ENCODE measurements at places on chromosomes 5 and 9.

DNA sequence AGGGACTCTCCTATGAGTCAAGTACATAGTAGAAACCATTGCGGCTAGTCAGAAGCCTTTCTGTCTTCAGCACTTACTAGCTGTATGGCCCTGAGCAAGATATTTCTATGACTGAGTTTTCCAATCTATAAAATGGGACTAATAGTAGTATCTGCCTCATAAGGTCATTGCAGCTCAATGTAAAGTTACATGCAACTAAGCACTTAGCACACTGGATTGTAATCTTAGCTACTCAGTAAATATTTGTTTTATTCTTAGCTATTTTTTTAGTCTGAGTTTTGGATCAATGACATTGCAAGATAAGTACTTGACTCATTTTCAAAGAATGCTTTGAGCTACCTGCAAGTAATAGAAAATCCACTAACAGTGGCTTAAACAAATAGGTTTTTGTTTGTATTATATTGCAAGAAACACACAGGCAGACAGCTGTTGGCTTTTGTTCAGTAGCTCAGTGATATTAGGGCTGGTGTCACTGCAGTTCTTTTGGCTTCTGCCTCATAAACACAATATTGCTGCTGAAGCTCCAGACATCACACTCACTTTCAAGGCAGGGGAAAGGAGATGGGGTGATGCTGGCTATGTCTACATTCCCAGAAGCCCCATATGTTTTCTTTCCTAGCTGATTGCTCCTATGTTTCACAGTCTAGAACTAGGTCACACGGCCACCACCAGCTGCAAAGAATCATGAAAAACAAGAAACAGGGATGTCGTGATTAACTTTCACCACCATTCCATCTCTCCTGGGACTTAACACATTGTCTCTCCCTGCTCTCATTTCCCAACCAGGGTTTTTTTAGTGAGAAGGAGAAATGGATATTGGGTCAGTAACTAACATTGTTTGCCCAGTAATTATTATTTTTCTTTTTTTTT is 26.9 kb upstream of the FAT2 start:
- DNase-seq, result no peak

- DNase-seq, result no peak
Observed at GRCh38 chr5:176391999-176392398, 3.4 kb downstream of the HIGD2A start.

- no peak for DNase-seq
Observed at GRCh38 chr5:178450121-178451028, 139.8 kb downstream of the COL23A1 start.

- DNase-seq, result no peak
Observed at GRCh38 chr5:134937526-134937925, 30.2 kb upstream of the CATSPER3 start.

- DNase-seq, result peak; percentile 81
Observed at GRCh38 chr5:74149395-74149794, 491.1 kb downstream of the ENC1 start.

- peak; percentile 32 for DNase-seq
Observed at GRCh38 chr5:82107267-82107666, 135.4 kb downstream of the ATG10 start.

GRCh38 chr9:114235033-114235661 is 79.8 kb downstream of the COL27A1 start:
- no peak for DNase-seq

DNA sequence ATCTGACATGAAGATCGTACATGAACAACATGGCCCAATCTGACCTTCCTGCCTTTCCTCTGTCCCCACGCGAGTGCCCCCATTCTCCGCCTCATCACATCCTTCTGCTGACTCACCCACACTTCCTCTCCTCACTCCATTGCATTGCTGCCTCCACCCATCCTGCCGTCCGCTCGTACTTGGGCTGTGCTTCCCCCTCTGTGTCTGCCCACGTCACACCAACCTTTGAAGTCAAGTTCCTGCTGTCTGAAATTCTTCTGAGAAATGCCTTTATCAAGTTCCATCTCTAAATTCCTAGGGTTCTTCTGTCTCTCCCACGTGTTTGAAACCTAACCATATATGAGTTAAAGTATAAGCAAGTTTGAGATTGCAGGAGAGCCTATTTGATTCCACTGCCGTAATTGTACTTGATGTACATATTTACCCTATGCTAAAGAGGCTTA is 18.0 kb upstream of the STARD4 start:
- DNase-seq, result peak; percentile 90

DNA sequence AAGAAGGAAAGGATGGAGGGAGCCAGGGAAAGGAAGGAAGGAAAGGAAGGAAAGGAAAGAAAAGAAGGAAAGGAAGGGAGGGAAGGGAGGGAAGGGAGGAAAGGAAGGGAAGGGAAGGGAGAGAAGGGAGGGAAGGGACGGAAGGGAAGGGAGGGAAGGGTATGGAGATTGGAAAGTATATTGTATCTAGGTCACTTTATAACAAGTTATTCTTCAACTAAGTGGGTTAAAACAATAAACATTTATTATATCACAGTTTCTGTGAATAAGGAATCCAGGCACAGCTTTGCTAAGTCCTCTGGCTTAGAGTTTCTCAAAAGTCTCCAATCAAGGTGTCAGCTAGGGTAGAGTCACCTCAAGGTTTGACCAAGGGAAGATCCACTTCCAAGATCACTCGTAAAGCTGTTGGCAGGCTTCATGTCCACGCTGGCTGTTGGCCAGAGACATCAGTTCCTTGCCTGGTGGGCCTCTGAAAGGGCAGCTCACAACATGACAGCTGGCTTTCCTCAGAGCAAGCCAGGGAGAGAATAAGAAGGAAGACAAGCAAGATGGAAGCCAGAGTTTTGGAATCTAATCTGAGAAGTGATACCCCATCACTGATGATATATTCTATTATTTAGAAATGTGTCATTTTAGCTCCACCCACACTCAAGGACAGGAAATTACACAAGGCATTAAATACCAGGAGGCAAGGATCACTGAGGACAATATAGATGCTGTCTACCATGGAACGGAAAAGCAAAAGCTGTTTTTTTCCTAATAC is 105.1 kb downstream of the DEPDC1B start:
- DNase-seq, result peak; percentile 2

DNA sequence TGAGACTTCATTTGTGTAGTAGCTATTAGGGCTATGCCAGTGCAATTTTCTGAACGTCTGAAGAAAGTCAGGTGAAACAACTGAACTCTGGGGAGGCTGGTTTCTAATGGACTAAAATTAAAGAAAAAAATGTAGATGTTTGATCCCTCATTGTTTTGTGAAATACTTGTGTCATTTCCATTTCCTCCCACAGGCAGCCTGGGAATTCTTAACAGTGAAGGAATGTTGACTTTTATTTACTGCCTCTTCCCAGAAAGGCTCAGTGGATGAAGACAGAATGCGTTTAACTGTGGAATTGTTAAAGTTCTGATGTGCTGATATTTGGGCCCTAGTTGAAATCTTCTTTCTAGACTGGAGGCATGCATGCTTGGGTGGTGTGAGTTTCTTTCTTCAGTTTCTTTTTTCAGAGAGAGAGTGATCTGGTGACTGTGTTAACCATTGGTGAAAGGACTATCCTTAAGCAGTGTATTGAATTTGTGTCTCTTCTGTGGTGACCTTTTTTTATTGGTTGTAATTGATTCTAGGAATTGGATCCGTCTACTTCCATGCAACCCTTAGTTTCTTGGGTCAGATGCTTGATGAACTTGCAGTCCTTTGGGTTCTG is 15.5 kb downstream of the ACER2 start:
- DNase-seq, result peak; percentile 75

- no peak for DNase-seq
Observed at GRCh38 chr5:179113945-179114641, 53.9 kb downstream of the ZNF354C start.
